ENCODE measurements at places on chromosomes 3 and 15.

DNA sequence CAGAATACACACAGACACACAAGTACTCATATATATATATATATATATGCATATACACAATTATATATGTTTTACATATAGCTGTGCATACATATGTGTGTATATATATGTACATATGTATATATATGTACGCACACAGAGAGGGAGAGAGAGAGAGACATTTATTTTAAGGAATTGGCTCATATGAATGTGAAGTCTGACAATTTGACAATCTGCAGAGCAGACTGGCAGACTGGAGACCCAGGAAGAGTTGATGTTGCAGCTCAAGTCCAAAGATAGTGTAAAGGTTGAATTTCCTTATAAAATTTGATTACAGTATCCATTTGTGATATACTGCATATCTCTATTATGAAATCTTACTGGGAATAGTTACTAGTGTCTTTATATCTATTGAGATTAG lies 1330.3 kb upstream of the CADM2 start:
- DNase-seq: no peak

DNA sequence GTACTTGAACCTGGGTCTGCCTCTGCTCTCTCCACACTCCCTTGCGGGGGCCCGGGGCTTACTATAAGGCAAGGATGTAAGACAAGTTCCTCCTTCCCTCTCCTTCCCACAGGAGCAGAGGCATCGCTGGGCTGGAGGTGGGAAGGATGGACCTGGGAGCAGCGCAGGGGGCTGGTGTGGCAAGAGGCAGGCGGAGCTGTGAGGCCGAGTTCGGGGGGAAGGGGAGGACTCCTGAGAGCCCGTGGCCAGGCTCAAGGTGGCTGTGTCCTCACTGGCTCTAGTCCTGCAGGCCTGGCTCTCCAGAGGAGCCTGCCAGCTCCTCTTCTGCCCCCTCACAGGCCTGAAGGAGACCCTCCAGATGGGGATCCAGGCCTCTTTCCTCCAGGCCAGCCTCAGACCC lies 1.0 kb upstream of the NR2E3 start:
- no peak for DNase-seq

- DNase-seq: no peak
Observed at GRCh38 chr3:11567516-11568467, 75.9 kb downstream of the VGLL4 start.

DNA sequence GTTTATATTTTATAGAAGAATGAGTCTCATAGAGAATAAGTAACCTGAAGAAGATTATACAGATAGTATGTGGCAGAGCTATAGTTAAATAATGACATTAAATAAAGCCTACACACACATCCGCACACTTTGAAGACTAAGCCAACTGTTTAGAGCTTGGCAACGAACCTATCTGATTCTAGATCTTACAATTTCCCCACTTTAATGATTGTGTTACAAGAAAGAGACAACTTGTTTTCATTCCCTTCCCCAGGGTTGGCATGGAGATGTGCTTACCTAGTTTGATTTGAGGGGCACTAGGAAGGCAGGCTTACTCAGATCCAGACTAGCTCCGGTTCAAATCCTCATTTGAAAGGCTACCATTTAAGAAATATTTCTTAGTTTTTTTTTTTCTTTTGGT lies 61.9 kb upstream of the CBLB start:
- DNase-seq: no peak

DNA sequence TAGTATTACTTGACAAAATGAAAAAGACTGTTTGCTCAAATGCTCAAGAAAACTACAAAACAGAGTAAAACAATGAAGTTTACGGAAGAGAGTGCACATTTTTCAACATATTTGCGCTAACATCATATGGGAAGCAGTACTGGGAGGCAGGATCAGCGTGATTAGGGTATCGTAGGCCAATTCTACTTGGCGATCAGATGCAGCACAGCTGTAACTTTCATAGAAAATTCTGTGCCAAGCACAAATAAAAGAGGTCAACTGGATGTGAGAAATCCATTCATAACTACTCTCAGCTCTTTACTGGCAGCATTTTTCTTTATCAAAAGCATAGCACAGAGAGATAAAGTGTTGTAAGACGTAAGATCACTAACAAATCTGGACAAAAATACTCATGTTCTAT lies 1196.3 kb upstream of the GBE1 start:
- DNase-seq: no peak
